NCI-H1930 (cell line): ENCODE measurements at places on chromosomes 2 and 18.

GRCh38 chr2:122683018-122683417, 927.6 kb downstream of the TSN start:
- DNase-seq: no peak

GRCh38 chr2:190121971-190122370, 59.4 kb upstream of the MSTN start:
- DNase-seq: no peak

DNA sequence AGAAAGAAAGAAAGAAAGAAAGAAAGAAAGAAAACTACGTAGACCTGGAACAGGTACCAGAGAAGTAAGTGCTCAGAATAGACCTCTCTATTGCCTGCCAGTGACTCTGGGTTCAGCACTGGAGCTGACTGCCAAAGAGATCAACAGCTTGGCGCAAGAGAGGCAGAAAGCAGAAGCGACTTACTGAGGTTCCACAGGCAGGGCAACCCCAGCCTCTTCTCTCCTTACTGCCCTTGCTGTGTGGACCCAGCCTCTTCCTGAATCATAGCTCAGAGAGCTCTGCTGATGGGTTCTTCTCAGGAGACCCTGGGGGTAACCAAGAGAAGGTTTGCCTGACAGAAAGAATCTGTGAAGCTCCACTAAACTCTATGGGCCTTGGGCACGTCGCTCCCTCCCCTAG, 7.1 kb downstream of the CAPN13 start:
- DNase-seq: no peak

DNA sequence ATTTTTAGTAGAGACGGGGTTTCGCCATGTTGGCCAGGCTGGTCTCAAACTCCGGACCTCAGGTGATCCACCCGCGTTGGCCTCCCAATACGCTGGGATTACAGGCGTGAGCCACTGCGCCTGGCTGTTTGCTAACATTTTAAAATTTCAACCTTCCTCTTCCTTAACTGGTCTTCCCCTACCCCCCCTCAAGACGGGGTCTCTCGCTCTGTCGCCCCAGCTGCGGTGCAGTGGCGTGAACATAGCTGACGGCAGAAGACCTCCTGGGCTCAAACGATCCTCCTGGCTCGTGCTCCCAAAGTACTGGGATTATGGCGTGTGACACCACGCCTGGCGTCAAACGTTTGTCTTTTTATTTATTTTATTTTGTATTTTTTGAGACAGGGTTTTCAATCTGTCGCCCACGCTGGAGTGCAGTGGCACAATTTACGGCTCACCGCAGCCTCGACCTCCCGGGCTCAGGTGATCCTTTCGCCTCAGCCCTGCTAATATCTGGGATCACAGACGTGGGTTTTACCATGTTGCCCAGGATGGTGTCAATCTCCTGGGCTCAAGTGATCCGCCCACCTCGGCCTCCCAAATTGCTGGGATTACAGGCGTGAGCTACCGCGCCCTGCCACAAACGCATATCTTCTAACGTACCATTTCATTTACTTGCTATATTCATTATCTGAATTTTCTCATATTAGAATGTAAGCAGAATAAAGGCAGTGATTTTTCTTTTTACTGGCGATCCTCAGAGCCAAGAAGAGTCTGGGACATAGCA, 984 bp upstream of the MSH2 start:
- DNase-seq: no peak

DNA sequence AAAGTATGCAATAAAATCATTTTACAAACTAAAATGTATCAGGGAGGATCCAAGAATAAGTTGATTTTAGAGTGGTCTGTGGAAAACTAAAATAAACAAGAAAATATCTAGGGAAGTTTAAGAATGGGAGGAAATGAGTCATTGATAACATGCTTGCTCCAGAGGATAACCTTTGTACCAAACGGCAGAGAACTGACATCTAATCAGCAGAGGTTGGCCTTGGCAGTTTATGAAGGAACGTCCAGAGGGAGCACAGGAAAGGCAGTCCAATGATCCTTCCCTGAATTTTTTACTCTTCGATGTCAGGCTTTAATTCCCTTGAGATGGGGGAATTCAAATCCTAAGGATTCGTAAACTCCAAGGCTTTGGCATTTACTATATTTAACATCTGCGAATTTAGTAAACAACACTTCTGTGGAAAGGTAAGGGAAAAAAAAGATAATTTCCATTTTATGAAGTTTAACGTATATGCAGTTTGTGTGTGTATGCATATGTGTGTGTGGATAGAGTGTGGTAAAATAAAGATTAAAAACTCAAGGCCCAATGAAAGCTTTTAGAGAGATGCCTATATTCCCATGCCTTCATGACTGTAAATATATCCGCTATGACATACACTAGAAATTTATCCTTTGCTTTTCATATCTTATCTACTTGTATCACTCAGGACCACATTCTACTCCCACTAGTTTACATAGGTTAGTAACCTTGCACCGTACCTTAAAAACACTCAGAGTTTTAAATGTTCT, 8.7 kb upstream of the INPP1 start:
- no peak for DNase-seq

DNA sequence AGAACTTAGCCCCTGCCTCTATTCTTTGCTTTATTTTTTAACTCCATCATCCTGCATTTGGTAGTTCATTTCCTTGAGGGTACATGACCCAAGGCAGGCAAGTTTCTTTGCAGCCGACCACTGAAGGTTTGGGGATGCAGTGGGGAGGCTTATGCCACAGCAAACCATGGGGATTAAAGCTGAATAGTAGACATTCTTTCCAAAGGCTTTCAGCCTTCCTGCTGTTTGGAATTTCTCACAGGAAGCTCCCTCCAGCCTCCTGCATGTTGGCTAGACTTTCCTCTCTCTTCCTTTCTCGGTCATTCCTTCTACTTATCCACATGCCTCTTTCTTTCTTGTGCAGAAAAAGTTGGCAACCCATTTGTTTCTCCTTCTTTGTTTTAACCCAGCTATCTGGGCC, 77.3 kb downstream of the SOCS6 start:
- DNase-seq: no peak

- DNase-seq: no peak
These were observed 215.4 kb downstream of the ZBTB7C start for GRCh38 chr18:48193521-48194492.

DNA sequence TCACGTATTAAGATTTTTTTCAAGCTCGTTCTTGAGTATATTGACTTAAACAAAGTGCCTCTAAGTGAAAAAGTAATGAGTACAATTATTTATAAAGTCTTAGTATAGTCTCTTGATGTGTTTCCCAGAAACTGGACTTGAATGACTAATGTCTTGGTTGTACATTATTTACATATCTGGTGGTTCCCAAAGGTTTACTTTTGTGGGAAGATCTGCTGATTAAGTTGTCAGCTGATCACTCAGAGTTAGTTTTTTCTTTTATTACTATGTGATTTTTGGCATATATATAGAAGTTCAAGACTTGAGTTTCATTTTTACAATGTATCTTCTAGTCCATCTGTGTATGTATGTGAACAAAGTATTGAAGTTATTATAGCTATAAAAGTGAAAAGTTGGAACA, 29.5 kb downstream of the RNF144A start:
- DNase-seq: no peak

DNA sequence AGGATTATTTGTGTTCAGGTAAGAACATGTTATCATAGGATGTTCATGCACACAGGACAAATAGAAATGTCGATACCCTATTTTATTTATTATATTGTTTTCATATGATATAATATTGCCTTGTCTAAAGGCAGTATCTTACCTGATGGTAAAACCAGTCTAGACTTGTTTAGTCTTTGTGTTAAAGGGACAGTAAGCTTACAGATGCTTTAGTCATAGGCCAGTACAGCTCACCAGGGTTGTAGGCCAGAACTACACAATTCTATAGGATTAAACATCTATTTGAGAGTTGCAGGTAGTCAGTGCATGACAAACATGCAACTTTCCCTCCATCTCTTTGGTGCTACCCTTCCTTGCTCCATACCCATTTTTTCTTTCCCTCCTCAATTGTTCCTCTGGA, 158.5 kb downstream of the GALNT3 start:
- no peak for DNase-seq

DNA sequence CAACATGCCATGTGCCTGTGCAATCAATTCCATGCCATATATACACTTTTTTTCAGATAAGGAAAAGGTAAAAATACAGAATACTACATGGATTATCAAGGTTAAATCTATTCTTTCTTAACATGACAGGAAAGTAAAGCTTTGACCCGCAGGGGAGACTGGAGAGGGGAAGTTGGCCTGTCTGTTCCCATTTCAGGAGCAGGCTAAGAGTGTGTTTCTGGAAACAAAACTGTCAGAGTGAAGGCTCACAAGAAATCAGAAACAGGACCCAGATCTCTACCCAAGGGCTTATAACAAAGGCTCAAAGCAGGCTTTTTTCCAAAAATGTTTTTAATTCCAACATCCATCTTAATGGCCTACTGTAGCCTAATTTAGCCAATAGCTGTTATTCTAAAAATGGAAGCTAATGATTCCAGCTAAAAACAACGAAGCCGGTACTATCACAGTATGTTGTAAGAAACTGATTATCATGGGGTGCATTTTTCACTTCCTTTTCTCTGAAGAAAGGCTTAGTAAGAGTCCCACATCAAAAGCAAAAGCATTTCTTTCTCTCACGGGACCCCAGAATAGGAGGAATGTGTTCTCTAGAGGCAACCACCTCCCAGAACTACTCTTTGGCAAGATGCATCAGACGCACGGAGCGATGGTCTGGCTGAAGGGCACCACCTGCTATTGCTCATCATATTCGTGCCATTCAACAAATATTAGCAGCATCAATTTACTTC, 41.4 kb downstream of the FECH start:
- DNase-seq: no peak

GRCh38 chr2:98692090-98693054, 38.6 kb downstream of the MGAT4A start:
- DNase-seq: no peak
